ENCODE measurements at places on chromosomes 12 and 14. TPM values are rescaled to one million over a fixed set of nuclear protein-coding genes. Genes with fewer than 3 reads are reported as not detected.

Gene PRB2
- not detected for total RNA-seq

Gene SSPN
- 13.2 TPM for total RNA-seq

Gene DAO
- total RNA-seq, result not detected

DNA sequence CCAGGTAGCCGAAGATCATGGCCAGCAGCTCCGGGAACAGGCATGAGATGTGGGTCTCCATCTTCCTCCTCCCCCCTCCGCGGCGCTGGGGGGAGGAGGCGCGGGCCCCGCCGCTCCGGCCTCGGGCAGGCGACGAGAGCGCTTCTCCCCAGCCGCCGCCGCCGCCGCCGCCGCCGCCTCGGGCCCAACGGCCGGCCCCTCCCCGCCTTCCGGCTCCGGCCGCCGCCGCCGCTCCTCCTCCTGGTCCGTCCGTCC, 448 bp downstream of the FBXL14 start:
- no peak for DNase-seq

DNA sequence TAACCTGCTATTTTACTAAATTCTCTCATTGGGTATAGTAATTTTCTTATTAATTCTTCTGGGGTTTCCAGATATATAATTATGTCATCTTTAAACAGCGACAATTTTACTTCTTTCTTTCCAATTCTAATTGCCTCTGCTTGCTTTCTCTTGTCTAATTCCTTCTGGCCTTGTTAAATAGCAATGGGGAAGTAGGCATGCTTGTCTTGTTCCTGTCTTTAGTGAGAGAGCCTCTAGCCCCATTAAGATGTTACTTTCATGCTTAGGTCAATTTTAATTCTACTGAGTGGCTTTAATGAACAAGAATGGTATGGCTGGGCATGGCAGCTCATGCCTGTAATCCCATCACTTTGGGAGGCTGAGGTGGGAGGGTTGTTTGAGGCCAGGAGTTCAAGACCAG, 31.7 kb downstream of the LRTM2 start:
- DNase-seq, result no peak

GRCh38 chr14:58822856-58823255, 185.1 kb downstream of the DACT1 start:
- no peak for DNase-seq

GRCh38 chr14:23147676-23148075, 28.6 kb upstream of the CEBPE start:
- DNase-seq, result peak; percentile 56

DNA sequence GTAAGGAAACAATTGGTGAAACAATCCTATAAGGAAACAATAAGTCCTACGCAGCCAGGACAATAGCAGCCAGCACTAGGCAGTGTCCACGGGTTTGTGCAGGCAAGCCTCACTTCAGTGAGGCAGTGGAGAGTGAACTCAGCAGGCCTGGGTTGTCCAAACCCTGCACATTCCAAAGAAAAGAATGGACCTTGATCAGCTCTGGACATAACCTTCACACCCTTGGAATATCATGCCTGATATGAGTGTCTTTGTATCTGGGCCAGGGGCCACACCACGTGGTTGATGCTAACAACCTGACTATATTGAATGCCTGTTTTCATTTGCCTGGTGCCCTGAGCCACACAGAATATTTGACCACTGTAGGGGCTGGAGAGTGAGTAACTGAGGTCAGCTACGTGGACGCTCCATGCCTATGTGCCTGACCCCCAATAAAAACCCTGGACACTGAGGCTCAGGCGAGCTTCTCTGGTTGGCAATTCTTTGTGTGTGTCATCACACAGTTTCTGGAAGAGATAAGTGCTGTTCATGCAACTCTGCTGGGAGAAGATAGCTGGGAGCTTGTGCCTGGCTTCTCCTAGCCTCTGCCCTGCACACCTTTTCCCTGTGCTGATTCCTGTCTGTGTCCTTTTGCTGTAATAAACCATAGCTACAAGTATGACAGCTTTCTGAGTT, 81.4 kb upstream of the NCOR2 start:
- no peak for DNase-seq

DNA sequence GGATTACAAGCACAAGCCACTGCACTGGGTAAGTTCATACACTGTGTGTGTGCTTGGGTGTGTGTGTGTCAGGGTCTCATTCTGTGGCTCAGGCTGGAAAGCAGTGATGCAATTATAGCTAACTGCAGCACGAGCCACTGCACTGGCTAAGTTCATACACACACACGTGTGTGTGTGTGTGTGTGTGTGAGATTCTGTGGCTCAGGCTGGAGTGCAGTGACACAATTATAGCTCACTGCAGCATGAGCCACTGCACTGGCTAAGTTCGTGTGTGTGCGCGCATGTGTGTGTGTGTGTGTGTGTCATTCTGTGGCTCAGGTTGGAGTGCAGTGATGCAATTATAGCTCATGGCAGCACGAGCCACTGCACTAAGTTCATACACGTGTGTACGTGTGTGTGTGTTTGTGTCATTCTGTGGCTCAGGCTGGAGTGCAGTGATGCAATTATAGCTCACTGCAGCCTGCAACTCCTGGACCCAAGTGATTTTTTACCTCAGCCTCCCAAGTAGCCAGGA, 85.4 kb downstream of the HECTD1 start:
- DNase-seq, result peak; percentile 0

GRCh38 chr14:74669256-74669655, 43.6 kb downstream of the AREL1 start:
- DNase-seq, result no peak

- DNase-seq, result no peak
These were observed 416.8 kb downstream of the LRFN5 start for GRCh38 chr14:42023452-42023851.

DNA sequence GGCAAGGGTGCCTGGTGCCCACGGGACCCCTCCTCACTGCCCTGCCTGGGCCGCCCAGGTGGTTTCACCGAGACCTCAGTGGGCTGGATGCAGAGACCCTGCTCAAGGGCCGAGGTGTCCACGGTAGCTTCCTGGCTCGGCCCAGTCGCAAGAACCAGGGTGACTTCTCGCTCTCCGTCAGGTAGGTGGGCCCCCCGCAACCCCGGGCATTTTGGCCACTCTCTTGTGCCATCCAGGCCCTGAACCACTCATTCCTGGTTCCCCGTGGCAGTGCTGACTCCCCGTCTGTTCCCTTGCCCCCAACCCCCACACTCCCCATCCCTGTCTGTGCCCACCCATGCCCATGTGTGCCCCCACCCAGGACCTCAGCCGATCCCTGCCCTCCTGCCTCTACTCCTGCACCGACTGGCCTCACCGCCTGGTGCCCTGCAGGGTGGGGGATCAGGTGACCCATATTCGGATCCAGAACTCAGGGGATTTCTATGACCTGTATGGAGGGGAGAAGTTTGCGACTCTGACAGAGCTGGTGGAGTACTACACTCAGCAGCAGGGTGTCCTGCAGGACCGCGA, 480 bp downstream of the PTPN6 start:
- no peak for DNase-seq

- DNase-seq, result peak; percentile 48
These were observed 25.0 kb downstream of the YAF2 start for GRCh38 chr12:42213023-42213422.

DNA sequence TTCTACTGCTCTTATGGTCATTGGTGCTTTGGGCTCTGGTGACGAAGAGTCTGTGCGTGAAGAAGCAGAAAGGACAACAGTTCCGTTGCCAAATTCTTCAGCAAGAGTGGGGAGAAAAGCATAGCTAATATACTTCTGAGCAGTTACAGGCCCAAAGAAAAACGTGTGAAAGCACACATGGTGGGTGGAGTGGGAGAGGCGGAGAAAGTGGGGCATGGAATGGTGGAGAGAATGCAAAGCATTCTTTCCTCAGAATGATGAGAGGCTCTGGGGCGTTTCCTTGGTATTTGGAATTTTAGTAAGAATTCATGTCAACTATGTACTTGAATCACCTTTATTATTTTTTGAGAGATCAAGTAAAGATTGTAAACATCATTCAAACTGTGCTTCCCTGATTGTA, 396.1 kb downstream of the NAV3 start:
- no peak for DNase-seq

DNA sequence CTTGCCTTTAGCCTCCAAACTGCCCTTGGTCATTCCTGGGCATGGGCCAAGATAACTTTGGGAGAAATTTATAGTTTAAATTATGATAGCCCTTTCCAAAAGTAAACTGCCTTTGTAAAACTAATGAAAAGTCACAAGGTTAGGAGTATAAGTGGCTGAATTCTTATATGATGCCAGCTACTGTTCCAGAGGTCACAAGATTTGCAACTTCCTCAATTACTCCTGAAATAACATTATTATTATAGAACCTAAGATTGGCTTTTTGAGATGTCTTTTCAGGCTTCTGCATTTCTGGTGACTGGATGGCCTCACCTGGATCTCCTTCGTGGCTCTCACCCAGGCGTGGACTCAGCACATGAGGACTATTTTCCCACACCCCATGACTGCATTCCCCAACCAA, 55.0 kb downstream of the OSBPL8 start:
- no peak for DNase-seq

DNA sequence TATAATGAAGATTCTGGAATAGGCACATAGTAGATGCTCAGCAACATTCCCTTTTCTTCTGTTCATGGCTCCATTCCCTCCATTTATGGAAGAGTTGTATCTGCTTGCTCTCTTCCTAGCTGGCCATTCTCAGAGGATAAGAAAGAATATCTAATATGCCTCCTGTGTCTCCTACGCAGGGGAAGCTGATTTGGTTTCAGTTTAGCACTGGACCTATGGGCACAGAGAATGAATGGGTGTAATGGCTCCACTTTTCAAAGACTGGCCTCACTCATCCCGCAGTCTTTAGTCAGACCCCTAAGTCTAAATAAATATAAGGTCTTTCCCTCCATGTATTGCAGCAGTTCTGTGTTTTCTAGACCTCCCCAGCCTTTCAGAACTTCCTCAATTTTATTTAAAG, 2.0 kb downstream of the PKP2 start:
- DNase-seq, result no peak

- peak; percentile 18 for DNase-seq
These were observed 4.0 kb downstream of the STON2 start for GRCh38 chr14:81396113-81396512.

DNA sequence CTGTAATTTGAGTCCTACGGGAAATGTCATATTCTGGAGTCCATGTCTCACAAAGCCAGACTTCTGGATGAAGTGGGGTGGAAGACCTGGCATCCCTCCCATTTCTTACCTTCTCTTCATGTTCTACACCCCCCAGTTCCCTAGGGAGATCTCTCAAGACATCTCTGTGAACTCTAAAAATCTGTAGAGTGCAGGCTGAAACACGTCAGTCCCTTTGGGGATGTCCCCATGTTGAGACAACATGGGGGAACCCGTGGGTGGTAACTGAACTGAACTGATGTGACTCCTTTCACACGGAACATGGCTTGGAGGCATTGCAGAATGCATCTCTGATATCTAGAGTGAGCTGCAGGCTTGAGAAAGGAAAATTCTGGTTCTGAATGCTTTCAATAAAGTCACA, 15.2 kb downstream of the SERPINA12 start:
- DNase-seq, result no peak

DNA sequence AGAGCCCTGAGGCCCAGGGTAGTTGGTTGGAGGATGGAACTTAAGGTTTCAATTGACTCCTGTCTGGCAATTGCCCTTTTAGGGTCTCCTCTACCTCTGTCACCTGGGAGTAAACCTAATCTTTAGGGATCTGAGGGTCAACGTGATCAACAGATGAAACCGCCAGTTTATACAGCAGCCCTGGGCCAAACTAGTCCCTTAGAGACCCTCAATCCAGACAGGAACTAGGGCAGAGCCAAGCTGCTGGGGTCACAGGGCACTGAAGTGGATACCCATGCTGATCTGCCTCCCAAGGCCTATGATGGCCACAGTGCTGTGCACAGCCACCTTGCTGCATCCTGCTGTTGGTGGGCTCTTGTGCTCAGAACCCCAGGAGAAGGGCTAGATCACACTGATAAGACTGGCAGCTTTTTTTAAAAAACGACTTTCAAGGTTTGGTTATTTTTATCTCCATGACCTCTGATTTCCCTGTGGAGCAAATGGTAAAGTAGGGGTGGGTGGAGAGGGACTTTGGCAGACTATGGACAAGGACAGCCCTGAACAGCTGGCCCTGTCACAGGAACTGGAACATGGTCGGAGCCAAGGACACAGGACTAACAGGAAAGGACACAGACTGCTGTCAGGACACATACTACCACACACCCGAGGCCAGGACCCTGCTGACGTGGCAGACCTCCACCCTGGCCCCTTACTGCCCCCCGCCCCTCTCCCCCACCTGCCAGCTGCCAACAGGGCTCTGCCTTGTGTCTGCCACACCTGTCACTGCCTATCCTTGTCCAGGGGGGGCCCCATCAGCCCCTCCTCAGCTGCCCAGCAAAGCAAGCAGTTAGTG, 474 bp downstream of the FITM1 start:
- no peak for DNase-seq

All from RPMI7951 (cell line).